ENCODE measurements at places on chromosomes 11 and 22. TPM values are rescaled to one million over a fixed set of nuclear protein-coding genes. Genes with fewer than 3 reads are reported as not detected.
A peak's percentile ranks its signal among the peaks of the same experiment; 100 is the strongest.

DNA sequence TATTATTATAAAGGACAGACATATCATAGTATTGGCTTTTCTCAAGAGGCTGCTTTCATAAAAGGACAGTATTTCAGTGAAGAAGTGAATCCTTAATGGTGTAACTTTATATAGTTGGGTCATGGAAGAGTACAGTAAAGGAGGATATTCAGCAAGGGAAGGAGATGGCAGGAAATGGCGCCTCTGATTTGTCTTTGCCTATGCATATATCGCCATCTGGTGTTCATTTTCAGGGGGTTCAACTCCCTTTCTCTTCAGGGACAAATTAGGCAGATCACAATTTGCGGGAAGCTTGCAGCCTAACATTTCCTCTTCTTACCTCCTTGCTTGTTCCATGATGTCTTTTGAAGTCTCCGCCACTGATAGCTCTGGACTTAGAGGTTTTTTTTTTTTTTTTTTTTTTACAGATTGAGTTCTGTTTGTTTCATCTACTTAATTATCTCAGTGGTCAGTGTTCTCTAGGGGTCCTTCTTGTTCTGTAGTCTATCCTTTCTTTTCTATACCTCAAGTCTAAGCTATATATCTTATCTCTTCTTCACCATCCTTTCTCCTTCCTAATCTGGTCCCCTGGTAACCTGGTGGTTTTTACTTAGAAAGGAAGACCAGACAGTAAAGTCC is 21.8 kb upstream of the RRM1 start:
- DNase-seq = peak; percentile 89

The C2CD3 gene
- 21.7 TPM for total RNA-seq

The RIN1 gene
- 10.1 TPM for total RNA-seq

The CTSF gene
- total RNA-seq = 35.0 TPM

The SLC25A1 gene
- 53.2 TPM for total RNA-seq

DNA sequence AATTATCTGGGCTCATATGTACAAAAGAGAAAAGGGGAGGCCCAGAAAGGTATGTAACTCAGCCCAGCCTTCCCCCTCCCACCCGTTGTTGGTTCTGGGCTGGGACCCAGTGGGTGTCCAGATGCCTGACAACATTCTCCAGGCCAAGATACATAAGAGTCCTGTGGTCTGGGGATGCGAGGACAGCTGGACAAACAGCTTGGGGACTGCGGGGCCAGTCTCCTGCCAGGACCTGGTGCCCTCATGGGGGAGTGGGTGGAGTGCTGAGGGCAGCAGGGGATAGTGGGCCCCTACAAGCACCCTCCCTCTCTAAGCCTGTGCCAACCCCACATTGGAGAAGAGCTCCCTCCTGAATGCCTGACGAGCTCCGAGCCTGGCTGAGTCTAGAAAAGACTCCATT is 3.5 kb upstream of the SLC22A6 start:
- DNase-seq = no peak

GRCh38 chr11:17845431-17845881 is 110.9 kb downstream of the KCNC1 start:
- DNase-seq = peak; percentile 94

The SMIM35 gene
- not detected for total RNA-seq

- no peak for DNase-seq
Measured at GRCh38 chr22:41757502-41757901, 43.0 kb upstream of the CCDC134 start.

GRCh38 chr11:25983280-25983679 is 348.6 kb upstream of the ANO3 start:
- no peak for DNase-seq

DNA sequence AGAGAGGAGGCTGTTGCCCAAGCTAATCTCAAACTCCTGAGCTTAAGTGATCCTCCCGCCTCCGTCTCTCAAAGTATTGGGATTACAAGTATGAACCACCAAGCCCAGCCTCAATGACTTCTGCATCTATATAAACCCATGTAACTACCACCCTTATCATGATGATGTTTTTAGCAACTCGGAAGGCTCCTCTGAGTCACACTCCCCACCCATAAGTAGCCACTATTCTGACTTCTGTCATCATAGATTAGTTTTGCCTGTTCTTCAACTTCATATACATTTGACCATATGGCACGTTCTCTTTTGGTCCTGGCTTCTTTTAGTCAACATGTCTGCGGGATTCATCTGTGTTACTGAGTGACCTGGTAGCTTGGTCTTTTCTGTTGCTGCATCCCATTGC is 6.4 kb upstream of the FOSL1 start:
- no peak for DNase-seq

DNA sequence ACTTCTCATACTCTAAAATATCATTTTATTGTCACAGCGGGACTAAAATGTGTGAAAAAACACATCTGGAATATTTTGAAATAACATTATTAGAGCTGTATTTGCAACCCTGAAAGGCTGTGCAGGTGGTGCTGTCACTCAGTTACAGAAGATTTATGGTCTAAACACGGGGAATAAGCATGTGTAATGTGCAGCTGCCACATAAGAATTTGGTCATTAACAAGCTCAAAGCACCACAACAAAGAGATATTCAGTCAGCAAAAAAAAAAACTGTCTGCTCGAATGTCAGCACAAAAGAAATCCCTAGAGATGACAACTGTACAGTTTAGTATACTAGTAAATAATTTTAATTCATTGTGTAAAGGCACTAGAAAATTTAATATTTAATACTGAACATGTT is 31.3 kb downstream of the TMEM123 start:
- DNase-seq = no peak

The FSHB gene
- total RNA-seq = not detected

The SMTNL1 gene
- not detected for total RNA-seq

DNA sequence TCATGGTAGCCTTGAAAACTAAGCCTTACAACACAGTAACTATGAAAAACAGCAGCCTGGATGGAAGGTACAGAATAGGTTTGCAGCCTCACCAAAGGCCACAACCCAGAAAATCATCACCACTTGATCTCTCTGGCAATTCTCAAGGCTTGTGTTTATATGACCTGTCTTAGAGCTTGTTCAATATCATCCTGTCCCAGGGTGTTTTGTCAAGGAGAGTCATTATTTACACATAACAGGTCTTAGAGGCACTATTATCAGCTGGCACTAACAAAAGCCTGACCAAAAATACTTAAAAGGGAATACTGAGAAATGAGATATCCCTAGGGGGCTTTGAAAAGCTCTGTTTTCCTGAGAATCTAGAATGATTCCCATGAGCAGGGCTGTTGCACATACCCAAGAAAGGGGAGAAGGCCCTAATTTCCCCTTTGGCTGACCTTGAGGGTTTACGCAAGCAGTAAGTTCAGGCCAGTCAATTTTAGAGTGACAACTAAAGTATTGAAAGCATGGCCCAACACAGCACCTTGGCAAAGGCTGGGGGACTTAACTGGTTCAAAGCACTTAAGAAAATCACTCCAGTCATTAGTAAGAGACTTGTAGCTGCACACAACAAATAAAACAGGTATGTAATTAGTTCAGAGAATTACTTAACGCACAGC is 7.9 kb downstream of the SC5D start:
- DNase-seq = no peak

The MIOX gene
- total RNA-seq = not detected

GRCh38 chr22:28981818-28982499 is 79.7 kb downstream of the C22orf31 start:
- no peak for DNase-seq

The ZNF215 gene
- total RNA-seq = 1.2 TPM

DNA sequence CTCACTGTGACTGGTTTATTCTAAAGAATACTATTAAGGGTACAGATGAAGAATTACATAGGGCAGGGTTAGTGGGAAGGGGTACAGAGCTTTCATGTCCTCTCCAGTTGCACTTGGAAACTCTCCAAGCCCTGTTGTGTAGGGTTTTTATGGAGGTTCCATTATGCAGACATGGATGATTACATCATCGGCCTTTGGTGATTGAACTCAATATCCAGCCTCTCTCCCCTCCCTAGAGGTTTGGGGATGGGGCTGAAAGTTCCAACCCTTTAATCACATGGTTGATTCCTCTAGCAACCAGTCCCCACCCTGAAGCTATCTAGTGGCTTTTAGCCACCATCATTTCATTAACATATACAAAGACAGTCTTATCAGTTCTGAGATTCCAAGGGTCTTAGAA is 472.6 kb downstream of the BUD13 start:
- no peak for DNase-seq

The APOBEC3C gene
- 5.2 TPM for total RNA-seq

DNA sequence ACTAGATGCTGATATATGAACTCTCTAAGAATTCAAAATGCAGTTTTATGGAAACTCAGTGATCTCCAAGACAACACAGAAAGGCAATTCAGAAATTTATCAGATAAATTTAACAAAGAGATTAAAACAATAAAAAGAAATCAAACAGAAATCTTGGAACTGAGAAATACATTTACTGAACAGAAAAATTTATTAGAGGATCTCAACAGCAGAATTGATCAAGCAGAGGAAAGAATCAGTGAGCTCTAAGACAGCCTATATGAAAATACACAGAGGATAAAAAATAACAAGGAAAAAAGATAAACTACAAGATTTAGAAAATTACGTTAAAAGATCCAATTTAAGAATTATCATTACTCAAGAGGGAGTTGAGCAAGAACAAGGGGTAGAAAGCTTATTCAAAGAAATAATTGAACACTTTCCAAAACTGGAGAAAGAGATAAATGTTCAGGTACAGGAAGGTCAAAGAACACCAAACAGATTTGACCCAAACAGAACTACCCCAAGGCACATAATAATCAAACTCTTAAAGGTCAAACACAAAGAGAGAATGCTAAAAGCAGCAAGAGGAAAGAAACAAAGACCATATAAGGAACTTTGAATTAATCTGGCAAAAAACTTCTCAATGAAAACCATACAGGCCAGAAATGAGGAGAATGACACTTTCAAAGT is 103.1 kb downstream of the APIP start:
- DNase-seq = no peak

The CASP5 gene
- not detected for total RNA-seq

The BCR gene
- 37.3 TPM for total RNA-seq

DNA sequence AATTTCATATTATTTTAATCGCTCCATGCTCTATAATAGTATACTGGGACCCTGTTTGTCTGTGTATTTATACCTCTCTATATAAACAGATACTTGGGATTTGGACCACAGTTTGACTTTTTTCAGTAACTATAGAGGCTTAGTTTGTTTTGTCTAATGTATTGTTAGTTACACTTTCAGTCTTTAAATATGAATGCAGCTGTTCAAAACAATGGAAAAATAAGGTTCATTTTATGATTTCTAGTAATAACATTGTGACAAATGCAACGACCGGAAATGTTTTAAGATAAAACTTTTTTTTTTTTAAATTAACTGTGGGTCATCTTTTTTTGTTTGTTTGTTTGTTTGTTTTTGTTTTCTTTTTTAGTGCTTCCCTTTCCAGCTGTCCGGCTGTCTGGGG is 133.5 kb downstream of the ARHGAP42 start:
- no peak for DNase-seq

The GUCY1A2 gene
- 1.1 TPM for total RNA-seq
